ENCODE measurements at places on chromosomes 7 and 10. TPM values are rescaled to one million over a fixed set of nuclear protein-coding genes. Genes with fewer than 3 reads are reported as not detected.

Gene FRAT1
- total RNA-seq, result 28.2 TPM

Gene UCN3
- not detected for total RNA-seq

Gene CPA1
- total RNA-seq, result not detected

Gene SPDYE11
- not detected for total RNA-seq

Gene PLPP4
- not detected for total RNA-seq
